Tibial nerve (tissue), 4 donors: ENCODE measurements at places on chromosomes 1 and 21. TPM values are rescaled to one million over a fixed set of nuclear protein-coding genes. Genes with fewer than 3 reads are reported as not detected.

DNA sequence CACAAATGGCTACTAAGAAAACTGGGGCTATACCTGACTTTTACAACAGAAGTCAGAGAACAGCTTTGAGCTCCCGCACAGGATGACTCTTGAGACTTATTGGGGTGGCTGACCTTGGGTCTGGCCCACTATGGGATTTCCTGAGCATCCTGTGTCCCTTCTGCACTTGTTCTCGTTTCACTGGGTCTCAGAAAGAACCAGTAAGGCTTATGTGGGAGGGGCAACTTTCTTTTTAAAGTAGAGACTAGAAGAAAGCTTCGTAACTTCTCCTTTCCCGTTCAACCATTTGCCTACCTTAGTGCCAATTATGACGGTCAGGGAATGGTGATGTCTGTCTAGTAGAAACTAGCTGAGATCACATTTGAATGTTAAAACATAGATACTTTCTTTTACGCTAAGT is 59.5 kb upstream of the C1orf105 start:
- no peak for DNase-seq

DNA sequence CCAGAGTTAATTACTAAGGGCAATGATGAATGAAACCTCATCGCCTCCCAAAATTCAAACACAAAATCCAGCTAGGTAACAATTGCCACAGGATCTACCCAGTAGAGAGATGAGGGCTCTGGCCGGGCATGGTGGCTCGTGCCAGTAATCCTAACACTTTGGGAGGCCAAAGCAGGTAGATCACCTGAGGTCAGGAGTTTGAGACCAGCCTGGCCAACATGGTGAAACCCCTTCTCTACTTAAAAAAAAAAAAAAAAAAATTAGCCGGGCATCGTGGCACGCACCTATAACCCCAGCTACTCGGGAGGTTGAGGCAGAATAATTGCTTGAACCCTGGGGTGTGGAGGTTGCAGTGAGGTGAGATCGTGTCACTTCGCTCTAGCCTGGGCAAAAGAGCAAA is 15.8 kb downstream of the CD2 start:
- DNase-seq: no peak

- no peak for DNase-seq
Measured at GRCh38 chr1:224106568-224107281, 7.2 kb upstream of the FBXO28 start.

DNA sequence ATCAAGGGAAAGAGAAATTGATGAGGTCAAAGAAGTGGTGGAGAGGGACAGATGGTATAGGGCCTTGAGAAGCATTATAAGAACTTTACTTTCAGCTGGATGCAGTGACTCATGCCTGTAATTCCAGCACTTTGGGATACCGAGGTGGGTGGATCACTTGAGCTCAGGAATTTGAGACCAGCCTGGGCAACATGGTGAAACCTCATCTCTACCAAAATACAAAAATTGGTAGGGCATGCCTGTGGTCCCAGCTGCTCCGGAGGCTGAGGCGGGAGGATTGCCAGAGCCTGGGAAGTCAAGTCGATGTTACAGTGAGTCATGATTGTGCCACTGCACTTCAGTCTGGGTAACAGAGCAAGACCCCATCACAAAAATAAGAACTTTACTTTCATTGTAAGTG is 5.7 kb downstream of the TMEM50A start:
- DNase-seq: no peak

FMN2 gene
- total RNA-seq: 24.9 TPM

DNA sequence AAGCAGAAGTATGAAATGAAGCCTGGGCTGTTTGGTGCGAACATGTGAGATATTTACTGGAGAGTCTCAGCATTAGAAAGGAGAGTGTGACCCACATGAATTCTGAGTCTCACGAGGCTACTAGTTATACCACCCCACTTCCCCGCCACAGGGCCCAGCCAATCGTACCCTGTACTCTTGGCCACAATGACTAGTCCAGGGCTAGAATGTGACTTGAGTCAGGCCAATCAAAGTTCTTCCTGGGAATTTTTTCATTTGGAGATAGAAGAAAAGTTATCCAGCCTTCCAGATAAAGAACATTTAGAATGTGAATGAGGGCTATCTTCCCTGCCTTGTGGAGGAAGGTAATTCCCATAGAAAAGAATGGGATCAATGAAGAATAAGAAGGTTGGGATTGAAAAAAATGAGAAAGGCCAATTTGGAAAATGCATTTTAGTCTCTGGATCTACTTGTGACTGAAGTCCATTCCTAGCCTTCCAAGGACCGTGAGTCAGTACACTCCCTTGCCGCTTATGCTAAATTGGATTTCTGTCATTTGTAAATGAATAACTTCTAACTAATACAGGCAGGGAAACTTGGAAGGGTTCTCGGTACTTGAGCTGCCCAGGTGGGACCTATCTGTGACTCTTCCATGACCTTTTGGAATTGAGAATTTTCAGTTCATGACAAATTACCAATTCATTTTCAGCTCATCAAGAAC is 12.3 kb upstream of the RIMKLA start:
- DNase-seq: no peak

AIRE gene
- not detected for total RNA-seq

DNA sequence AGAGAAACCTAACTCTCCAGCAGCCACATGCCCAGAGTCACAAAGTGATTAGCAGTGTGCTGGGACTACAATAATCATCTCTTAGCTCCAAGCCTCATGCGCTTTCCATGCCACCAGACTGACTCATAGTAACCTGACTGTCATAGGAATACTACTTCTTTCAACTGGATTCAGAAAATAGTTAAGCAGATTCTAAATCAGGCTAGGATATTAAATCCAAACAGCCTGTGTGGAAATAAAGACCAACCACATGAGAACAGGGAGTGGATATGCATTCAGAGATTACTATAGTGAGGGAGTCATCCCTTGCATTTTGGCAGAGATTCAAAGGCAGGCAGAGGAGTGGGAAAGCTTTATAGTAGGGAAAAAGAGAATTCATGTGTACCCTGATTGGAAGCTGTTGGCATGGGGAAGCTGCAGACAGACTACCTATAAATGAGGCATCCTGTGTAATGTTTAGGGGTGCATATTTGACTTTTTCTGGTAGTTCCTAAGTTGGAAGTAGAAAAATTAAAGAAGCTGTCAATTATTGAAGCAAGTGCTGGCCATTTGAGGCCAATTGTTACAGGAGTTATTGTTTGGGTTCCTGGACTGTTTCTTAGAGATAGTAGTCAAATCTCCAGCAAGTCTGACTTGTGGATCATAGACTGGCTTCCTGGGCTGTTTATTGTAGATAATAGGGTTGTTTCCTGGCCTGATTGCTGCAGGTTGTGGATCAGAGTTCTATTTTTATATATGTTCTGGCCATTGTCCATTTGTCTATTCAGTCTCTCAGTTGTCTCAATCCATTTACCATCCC is 31.7 kb upstream of the DNAH14 start:
- no peak for DNase-seq
